Hematopoietic multipotent progenitor cell (in vitro differentiated cells): ENCODE measurements at places on chromosomes 7 and 10.

DNA sequence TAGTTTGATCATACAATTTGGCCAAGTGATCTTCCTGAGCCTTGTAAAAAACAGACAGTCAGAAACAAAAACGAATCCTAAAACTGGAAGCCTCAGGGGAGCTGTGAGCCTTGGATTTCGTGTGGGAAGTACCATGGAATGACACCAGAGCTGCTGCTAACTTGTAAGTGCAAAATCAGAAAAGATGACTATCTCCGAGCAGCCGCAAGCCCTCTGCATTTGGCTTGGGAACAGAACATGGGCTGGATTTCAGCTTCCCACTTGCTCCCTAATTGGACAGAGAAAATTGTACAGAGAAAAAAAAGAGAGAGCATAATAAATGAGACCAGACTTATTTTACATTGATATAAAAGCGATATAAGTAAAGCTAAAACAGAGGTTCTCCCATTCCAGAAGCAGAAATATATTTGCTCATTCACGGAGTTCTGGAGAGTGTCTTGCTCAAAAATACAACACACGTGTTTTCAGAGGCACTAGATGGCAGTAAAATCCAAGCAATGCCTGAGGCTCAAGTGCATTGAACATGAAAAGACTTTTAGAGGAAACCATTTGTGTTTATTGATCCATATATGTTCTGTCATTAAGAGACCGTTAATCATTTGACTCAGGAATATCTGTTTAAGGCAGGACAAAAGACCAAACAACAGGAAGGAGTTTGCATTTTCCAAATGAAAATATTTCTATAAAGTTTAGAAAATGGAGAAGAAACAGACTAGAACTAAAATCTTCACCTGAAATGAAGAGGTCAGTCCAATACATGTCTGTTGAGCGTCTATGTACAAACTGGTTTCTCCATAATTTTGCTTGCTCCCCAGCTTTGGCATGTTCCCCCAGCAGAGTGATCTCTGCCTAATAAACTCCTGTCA lies 78.3 kb upstream of the SLC26A5 start:
- DNase-seq = no peak

- no peak for DNase-seq
Measured at GRCh38 chr7:47807756-47808155, 140.5 kb downstream of the PKD1L1 start.

GRCh38 chr10:123470336-123470921 lies 195.7 kb upstream of the GPR26 start:
- DNase-seq = no peak

GRCh38 chr7:883055-884021 lies 7.0 kb downstream of the GET4 start:
- no peak for DNase-seq

GRCh38 chr7:38054199-38054598 lies 123.8 kb upstream of the STARD3NL start:
- DNase-seq = no peak

GRCh38 chr7:128795129-128795528 lies 3.4 kb downstream of the CCDC136 start:
- no peak for DNase-seq

DNA sequence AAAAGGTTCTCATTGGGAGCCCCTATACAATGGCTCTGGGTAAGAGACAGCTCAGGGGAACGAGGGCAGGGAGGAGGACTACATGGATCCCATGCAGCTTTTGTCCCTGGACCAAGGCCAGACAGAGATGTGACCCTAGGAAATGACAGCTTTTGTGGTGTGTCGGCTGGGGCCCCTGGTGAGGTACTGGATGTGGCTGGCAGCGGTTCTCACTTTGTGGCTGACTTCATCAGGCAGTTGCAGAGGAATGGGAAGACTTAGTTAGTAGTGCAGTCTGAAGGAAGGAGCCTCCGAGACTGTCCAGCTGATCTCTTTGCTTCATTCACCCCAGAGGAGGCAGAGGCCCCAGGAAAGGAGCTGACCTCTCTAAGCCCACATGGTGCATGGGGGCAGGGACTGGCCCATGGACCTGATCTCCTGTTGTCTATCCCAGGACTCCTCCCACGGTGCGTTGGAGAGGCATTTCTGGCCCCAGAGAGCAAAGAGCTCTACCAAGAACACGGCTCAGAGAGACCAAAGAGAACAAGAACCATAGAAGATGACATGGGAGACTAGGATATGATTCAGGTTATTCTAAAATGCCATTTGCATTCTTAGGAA lies 202.9 kb downstream of the RPS24 start:
- no peak for DNase-seq

DNA sequence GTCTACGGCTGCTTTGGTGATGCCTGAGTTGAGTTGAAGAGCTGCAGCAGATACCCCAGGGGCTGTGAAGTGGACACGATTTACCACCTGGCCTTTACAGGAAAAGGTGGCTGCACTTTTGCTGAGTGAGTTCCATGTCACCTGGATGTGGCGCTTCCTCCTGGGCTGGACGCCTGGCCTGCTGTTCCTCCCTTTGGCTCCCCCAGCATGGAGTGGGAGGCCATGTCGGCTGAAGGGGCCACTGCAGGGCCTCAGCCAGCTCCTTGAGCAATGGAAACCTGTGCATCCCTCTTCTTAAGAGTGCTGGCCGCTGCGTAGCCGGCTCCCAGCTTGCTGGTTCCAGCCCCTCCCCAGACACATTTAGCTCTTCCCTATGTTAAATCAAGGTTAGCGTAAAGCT lies 221.0 kb downstream of the GLRX3 start:
- DNase-seq = no peak
